ENCODE measurements at places on chromosomes 2 and 18. TPM values are rescaled to one million over a fixed set of nuclear protein-coding genes. Genes with fewer than 3 reads are reported as not detected.

C1QL2 gene
- not detected for total RNA-seq

DRC1 gene
- total RNA-seq: not detected

CCL20 gene
- not detected for total RNA-seq

B4GALT6 gene
- total RNA-seq: 1.0 TPM

DNA sequence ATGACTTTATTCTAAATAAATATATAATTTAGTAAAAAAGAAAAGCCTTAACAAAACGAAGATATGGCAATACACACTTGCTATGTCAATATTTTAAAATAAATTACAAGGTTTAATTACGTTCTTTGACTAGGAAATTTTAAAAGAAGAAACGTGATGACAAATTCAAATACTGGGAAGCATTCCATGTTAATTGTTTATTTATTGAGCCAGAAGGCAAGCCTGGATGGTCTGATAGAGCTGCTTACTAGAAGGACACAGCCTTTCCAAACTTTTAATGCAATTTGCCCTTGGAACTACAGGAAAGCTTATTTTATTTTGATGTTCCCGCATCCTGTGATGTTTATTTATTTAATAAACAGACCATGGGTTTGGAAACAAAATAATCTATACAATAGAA, 33.4 kb upstream of the DSEL start:
- H3K4me1 ChIP-seq: no peaks in the 10 kb centered on the region
- no peaks in the 10 kb centered on the region for H3K36me3 ChIP-seq
- no peak overlapping the region for H3K4me3 ChIP-seq
- H3K27me3 ChIP-seq: no peaks in the 10 kb centered on the region
- no peak for DNase-seq

- no peaks in the 10 kb centered on the region for H3K36me3 ChIP-seq
- H3K4me3 ChIP-seq: no peak overlapping the region
- H3K27ac ChIP-seq: no peak overlapping the region
- DNase-seq: no peak
- H3K27me3 ChIP-seq: peaks cover 2% of the 10 kb centered on the region
Measured at GRCh38 chr18:26429535-26430226, 118.7 kb downstream of the KCTD1 start.

GRCh38 chr2:73890301-73891092, 2.3 kb upstream of the ACTG2 start:
- peaks cover 39% of the 10 kb centered on the region for H3K4me1 ChIP-seq
- no peaks in the 10 kb centered on the region for H3K27me3 ChIP-seq
- H3K4me3 ChIP-seq: no peak overlapping the region

GRCh38 chr2:140199312-140199711, 1419.1 kb upstream of the NXPH2 start:
- no peak overlapping the region for H3K4me3 ChIP-seq
- H3K36me3 ChIP-seq: no peaks in the 10 kb centered on the region
- H3K4me1 ChIP-seq: no peaks in the 10 kb centered on the region
- no peak overlapping the region for H3K27ac ChIP-seq

DNA sequence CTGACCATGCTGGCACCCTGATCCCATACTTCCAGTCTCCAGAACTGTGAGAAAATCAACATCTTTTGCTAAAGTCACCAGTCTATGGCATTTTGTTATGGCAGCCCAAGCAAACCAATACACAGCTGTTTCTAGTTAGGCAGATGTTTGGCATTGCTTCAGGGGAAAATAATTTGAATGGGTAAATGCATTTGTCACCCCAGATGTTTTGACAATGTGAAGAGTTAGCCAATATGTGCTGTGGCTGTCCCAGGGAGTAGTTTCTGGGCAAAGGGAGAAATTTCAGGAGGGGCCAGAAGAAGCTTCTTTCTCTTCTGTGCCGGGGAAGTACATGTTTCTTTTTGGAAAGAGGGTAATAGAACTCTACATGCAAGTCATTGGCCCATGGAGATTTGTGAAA, 619.0 kb downstream of the SLC4A3 start:
- no peak overlapping the region for H3K27ac ChIP-seq
- H3K27me3 ChIP-seq: no peaks in the 10 kb centered on the region
- no peak for DNase-seq
- H3K4me3 ChIP-seq: no peak overlapping the region

DNA sequence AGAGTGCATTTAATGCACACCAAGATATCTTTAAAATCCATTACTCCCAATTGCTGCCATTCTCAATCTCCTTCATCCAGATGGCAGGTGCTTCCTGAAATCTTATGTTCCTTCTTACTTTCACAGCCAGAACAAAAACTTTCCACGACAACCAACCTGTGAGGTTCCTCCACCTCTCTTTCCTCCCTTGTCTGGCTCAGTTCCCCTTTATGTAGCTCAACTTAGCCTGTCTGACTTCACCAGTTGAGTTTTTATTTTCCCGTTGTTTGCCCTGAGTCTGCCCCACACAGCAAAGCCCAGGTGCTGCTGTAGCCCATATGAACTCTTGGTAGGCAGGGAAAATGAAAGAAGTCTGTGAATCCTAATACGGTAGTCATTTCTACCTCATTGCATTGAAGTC, 112.5 kb downstream of the MREG start:
- no peaks in the 10 kb centered on the region for H3K36me3 ChIP-seq
- H3K4me1 ChIP-seq: no peaks in the 10 kb centered on the region
- no peak for DNase-seq

- H3K4me1 ChIP-seq: no peaks in the 10 kb centered on the region
- no peak for DNase-seq
- no peaks in the 10 kb centered on the region for H3K27me3 ChIP-seq
- no peaks in the 10 kb centered on the region for H3K36me3 ChIP-seq
- H3K4me3 ChIP-seq: no peak overlapping the region
- no peak overlapping the region for H3K27ac ChIP-seq
Measured at GRCh38 chr2:103669531-103669930, 907.7 kb downstream of the TMEM182 start.

All from activated CD8-positive, alpha-beta T cell treated with anti-CD3 and anti-CD28 coated beads, Interleukin-2, amount 10 ng/mL, durations not matched to agents 7 days and 5 days (primary cell).